CD8-positive, alpha-beta T cell (primary cell): ENCODE measurements at places on chromosomes 2 and 18.

DNA sequence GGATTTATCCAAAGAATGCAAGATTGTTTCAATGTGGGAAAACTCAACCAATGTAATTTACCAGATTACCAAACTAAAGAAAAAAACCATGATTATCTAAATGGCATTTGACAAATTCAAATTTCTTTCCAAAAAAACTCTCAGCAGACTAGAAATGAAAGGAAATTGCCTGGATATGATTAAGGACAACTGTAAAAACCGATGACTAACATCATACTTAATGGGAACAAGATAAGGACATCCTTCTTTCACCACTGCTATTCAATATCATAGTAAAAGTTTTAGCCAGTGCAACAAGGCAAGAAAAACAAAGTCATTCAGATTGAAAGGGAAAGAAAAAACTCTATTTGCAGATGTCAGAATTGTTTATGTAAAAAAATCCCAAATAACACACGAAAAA is 4.4 kb upstream of the CCDC150 start:
- DNase-seq = no peak

DNA sequence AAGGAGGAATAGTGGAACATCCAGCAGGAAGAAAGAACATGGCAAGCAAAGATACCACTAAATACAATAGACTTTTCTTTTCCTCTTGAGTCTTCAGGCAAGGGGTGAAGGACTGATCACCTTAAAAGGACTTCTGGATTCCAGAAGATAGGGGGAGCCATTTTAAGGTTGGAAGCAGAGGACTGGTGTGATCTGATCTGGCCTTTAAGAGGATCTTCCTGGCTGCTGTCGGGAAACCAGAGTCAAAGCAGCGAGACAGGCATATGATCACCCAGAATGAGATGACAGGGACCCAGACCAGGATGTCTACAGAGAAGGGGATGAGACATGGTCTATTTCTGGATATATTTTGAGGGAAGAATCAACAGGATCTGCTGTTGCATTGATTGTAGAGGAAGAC is 558.0 kb downstream of the STK39 start:
- DNase-seq = no peak

- no peak for DNase-seq
These were observed 136.7 kb downstream of the ACKR3 start for GRCh38 chr2:236706288-236706687.

- no peak for DNase-seq
These were observed 565.5 kb upstream of the CHAC2 start for GRCh38 chr2:53202063-53202462.

GRCh38 chr18:59631583-59632181 is 65.5 kb downstream of the CCBE1 start:
- DNase-seq = no peak
